ENCODE measurements at places on chromosomes 5 and 9.

DNA sequence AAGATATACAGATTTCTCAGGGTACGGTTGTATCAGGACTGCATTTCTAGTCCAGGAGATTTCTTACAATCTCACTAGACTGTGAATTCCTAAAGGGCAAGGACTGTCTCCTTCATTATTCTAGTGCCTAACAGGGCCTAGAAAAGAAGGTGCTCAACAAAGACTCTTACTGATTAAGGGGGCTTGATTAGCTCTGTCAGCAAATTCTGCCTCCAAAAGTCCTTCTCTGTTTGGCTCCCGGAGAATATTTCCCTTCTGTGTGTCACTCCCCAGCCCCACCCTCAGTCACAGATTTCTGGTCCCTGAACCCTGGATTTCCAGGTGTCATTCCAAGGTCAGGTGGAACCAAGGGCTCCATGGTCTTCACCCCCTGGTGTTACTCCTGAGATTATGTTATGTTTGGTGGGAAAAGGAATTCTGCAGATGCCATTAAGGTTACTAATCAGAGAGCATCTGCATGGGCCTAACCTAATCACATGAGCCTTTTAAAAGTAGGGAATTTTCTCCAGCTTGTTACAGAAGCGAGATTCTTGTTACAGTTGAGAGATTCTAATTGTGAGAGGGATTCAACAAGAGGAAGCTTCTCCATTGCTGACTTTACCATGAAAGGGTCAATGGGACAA lies 167.7 kb upstream of the LHFPL2 start:
- no peak for DNase-seq

GRCh38 chr5:10478436-10478835 lies 36.8 kb downstream of the ROPN1L start:
- DNase-seq, result no peak

- DNase-seq, result no peak
These were observed 26.6 kb upstream of the ZBTB34 start for GRCh38 chr9:126833710-126834345.

- no peak for DNase-seq
These were observed 511 bp upstream of the WDR41 start for GRCh38 chr5:77492653-77493000.

DNA sequence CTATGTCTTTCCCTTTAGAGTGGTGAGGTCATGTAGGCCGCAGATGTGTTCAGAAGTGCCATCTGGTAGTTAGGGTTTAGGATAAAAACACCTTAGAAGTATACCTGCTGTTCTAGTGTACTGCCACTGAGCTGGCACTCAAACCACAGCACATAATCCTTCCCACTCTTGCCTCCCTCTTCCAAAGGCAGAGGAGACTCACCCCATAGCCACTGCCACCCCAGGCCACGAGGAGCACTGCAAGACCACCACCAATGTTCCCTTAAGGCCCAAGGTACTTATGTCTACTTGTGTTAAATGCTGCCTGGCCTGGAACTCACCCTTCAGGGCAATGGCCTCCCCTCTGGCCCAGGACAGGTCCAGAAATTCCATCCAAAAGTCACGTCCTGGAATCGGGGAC lies 379.5 kb upstream of the EDIL3 start:
- DNase-seq, result no peak

GRCh38 chr5:168790002-168790635 lies 211.0 kb upstream of the PANK3 start:
- no peak for DNase-seq

- DNase-seq, result no peak
These were observed 376.8 kb downstream of the PIK3R1 start for GRCh38 chr5:68592351-68592750.

DNA sequence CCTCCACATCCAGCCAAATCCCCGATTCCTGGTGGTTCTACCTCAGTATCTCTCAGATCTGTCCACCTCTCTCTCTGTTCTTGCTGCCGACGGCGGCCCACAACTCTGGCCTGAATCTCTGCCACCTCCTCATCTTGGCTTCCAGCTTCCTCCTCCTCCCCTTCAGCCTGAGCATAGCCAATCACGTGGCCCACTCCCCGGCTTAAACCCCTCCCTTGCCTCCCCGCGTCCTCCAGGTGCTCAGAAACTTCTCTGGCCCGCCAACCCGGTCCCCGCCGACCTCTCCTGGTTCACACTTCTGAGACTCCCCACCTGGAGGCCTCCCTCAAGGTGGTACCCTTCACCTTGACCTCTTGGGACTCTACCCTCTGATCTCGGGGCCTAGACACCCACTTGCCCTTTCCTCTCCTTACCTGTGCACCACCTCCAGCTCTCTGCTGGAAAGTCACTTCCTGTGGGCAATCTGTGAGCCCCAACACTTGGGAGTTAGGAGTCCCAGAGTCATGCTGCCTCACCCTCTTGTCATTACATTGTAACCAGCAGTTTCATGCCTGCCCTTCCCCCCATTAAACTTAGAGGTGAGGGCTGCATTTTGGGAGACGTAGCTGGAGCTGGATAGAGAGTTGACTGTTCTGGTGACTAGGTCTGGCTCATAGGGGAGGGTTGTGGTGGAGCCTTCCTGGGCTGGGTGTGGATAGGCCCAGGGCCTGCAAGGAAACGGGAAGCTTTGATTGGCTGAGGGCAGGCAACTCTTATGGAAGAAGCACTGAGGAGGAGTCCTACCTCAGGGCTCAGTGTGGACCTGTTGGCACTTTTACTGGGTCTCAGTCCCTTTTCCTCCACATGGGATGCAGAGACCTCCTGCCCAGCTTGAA lies 4.5 kb upstream of the SET start:
- peak; percentile 86 for DNase-seq

DNA sequence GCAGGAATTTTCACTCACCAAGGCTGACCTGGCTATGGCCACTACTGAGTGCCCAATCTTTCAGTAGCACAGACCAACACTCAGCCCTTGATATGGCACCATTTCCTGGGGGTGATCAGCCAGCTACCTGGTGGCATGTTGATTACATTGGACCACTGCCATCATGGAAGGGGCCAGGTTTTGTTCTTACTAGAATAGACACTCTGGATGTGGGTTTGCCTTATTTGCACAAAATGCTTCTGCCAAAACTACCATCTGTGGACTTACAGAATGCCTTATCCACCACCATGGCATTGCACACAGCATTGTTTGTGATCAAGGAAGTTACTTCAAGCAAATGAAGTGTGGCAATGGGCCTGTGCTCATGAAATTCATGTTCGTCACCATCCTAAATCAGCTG lies 69.7 kb upstream of the SH3GL2 start:
- DNase-seq, result no peak

All from OCI-M1 (cell line).